ENCODE measurements at places on chromosomes 2 and 18. TPM values are rescaled to one million over a fixed set of nuclear protein-coding genes. Genes with fewer than 3 reads are reported as not detected.

- no peaks in the 10 kb centered on the region for H3K27me3 ChIP-seq
- H3K4me1 ChIP-seq, result peaks cover 20% of the 10 kb centered on the region
- no peak overlapping the region for H3K4me3 ChIP-seq
- H3K36me3 ChIP-seq, result no peaks in the 10 kb centered on the region
- no peak for DNase-seq
- H3K27ac ChIP-seq, result no peak overlapping the region
Observed at GRCh38 chr18:45726603-45727002, 2.6 kb downstream of the SLC14A1 start.

DNA sequence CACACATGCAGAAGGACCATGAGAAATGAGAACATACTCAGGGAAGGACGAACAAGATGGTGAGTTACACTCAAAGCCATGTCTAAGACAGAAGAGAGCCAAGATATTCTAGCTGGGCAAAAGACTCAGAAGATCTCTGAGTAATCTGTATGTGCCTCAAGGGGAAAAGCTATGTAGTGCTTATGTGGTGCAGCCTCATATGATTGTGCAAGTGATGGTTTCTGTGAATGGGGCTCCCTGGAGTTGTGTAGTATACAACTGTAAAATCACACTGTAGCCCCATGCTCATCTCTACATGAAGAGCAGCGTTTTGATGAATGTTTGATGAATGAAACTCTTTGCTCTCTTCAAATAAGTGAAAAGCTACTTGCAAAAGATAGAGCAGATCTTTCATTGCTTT lies 57.5 kb downstream of the OSR1 start:
- no peak for DNase-seq
- H3K4me3 ChIP-seq, result no peak overlapping the region
- H3K36me3 ChIP-seq, result no peaks in the 10 kb centered on the region
- H3K27ac ChIP-seq, result no peak overlapping the region
- no peaks in the 10 kb centered on the region for H3K27me3 ChIP-seq

DNA sequence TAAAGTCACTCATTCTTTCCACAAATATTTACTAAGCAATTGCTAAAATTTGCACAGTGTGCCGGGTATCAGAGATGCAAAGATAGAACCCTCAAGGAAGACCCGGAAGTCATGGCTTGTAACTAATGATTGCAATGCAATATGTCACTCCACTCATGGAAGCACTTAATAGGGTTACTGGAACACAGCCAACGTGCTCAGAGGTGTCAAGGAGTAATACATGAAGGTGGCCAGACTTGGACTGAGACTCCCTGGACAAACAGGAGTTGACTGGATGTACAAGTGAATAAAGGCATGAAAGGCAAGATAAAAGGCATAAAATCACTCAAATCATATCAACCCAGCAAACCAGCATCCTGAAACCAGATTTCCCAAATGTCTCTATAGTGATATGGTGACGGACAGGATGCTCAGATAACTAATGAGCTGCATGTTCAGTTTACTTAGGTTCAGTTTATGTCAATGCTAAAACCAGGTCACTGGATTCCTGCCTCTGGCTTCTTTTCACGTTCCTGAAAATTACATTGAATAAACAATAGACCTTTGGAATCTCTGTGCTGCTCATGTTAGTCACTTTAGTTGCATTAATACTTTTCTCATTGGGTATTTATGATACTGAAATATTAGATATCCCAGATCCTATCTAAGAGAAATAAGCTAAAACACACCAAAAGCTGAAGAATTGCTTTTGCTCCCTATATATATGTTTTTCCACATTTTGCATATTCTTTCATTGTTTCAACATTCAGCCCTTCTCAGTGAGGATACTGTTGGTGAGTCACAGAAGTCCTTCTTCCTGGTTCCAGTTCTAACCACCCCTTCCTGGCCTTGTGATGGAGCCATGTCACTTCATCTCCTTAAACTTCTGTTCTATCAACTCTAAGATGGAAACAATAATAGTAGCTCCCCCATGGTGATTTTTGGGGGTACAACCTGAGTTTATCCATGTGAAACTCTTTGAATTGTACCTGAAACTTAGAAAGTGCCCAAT lies 688.9 kb upstream of the ID2 start:
- DNase-seq, result no peak
- peaks cover 3% of the 10 kb centered on the region for H3K4me1 ChIP-seq
- no peaks in the 10 kb centered on the region for H3K36me3 ChIP-seq
- no peak overlapping the region for H3K4me3 ChIP-seq

DNA sequence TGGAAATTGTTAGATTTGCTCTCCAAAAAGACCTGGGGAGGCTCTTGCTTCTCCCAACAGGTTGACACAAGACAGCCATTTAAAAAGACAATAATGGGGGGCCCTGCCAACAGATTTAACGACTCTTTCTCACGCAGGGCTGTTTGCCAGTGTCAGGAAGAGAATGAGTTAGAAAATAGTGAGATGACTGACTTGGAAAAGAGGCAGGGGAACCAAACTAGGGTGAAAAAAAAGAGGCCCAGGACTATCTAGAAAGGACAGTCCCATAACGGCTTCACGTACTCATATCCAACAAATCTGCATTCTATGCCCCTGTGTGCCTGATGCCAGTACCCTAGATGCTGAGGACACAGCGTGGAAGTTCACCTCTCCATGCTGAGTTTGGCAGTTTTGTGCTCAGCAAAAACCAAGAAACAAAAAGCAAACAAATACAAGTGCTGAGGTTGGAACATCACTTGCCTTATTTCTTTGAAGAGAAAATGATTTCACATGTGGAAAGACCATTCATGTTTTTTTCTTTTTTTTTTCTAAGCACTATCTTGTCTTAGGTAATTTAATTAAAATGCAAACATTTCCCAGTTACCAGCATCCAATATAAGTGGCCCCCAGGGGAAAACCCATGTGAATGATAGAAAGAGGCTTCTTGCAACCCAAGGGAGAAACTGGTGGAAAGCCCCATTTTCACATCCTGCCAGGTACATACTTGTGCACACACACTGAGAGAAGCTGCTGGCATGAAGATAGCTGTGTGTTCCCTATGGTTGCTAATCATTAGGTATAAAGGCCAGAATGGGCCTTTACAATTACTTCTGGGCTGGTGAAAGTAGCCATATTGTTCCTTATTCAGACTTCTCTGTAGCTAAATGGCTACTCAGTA lies 10.6 kb upstream of the WIPF1 start:
- peaks cover 6% of the 10 kb centered on the region for H3K4me1 ChIP-seq
- H3K27me3 ChIP-seq, result no peaks in the 10 kb centered on the region
- H3K4me3 ChIP-seq, result no peak overlapping the region

DNA sequence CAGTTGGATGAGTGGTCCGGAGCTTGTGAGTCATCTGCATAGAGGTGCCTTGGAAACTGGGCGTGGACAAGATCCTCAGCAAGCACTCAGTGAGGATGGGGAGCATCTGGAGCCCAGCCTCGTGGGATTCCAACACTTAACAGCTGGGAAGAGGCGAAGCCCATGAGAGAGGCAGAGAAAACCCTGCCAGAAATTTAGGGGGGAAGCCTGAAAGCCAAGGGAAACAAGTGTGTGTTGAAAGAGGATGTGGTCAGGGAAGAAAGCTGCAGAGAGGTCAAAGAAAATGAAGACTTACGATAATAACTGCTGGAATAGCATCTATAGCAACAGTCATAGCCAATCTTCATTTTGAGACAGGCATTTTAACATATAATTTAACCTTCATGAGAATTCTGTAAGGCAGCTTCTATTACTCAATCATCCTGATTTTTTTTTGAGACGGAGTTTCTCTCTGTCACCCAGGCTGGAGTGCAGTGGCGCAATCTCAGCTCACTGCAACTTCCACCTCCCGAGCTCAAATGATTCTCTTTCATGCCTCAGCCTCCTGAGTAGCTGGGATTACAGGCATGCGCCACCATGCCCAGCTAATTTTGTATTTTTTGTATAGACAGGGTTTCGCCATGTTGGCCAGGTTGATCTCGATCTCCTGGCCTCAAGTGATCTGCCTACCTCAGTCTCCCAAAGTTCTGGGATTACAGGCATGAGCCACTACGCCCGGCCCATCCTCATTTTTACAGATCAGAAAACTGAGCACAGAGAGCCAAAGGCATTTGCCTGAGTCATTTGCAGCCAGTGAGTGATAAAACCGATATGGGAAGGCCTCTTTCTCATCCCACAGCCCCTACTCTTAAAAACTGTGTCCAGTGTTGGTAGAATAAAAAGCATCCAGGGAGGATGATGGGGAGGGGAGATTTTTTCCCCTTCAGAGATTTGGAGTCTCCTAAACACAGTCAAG lies 214.4 kb upstream of the EPAS1 start:
- no peak overlapping the region for H3K4me3 ChIP-seq
- no peaks in the 10 kb centered on the region for H3K36me3 ChIP-seq
- H3K27ac ChIP-seq, result no peak overlapping the region
- no peak for DNase-seq
- H3K27me3 ChIP-seq, result no peaks in the 10 kb centered on the region

DNA sequence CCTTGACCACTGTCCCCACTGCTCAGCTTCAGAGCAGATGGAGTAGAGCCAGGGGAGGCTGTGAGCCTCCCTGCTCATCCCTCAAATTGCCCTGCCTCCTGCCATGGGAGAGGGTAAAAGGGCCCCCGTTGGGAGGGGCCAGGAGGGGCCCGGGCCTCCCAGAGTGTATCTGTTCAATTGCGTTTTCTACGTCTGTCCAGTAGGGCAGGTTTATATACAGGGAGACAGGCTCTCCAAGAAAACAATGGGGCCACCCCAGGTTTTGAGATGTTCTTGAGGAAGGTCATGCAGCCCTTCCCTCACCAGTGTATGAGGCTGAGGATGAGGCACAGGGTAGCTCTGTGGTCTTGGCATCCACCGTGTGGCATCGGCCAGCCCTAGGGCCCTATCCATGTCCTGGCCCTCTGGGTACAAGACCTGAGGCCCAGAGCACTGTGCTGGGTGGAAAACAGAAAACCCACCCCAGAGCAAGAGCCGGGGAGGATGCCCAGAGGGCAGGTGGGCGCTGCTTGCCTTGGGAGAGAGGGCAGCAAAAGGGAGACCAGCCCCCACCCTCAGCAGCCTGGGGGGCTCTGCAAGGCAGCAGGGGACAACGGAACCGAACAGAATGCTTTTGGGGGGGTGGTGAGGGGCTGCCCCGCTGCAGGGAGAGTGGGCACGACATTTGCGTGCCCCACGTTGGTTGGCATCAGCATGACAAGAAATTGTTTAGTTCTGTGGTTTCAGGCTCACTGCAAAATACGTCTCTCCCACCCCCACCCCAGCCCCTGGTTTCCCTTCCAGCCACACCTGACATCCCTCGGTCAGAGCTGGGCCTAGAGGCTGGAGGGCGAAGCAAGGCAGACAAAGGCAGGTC lies 141.5 kb downstream of the ACOXL start:
- H3K27ac ChIP-seq, result no peak overlapping the region
- no peaks in the 10 kb centered on the region for H3K27me3 ChIP-seq
- H3K36me3 ChIP-seq, result no peaks in the 10 kb centered on the region
- H3K4me3 ChIP-seq, result no peak overlapping the region
- no peak for DNase-seq

- H3K36me3 ChIP-seq, result peaks cover 7% of the 10 kb centered on the region
- no peak for DNase-seq
- no peaks in the 10 kb centered on the region for H3K27me3 ChIP-seq
- peaks cover 13% of the 10 kb centered on the region for H3K4me1 ChIP-seq
- H3K4me3 ChIP-seq, result no peak overlapping the region
Observed at GRCh38 chr2:37198681-37199065, 2.4 kb downstream of the CEBPZOS start.

GRCh38 chr2:115165529-115166109 lies 723.2 kb downstream of the DPP10 start:
- H3K27me3 ChIP-seq, result no peaks in the 10 kb centered on the region
- H3K4me1 ChIP-seq, result peaks cover 22% of the 10 kb centered on the region
- no peak overlapping the region for H3K27ac ChIP-seq
- no peaks in the 10 kb centered on the region for H3K36me3 ChIP-seq

DNA sequence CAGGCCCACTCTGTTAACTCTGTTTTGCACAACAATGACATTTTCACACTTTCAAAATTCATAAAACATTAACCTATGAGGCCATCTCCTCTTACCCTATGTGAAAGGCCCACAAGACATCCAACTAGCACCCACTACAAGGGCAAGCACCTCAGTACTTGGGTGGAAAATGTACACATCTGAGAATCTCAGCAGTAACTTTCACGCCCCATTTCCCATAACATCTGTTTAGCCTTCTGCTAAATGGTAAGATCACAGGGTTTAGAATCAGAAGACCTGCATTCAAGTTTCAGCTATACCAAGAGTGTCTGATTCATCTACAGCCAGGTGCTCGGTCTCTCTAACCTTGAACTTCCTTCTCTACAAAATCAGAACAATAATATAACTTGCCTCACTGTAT lies 89.2 kb downstream of the SP100 start:
- peaks cover 3% of the 10 kb centered on the region for H3K36me3 ChIP-seq
- no peak for DNase-seq
- no peak overlapping the region for H3K27ac ChIP-seq
- no peaks in the 10 kb centered on the region for H3K27me3 ChIP-seq
- no peaks in the 10 kb centered on the region for H3K4me1 ChIP-seq
- no peak overlapping the region for H3K4me3 ChIP-seq

GRCh38 chr2:29650631-29651097 lies 270.7 kb downstream of the ALK start:
- no peak overlapping the region for H3K4me3 ChIP-seq
- no peaks in the 10 kb centered on the region for H3K36me3 ChIP-seq
- no peaks in the 10 kb centered on the region for H3K27me3 ChIP-seq
- H3K27ac ChIP-seq, result no peak overlapping the region
- DNase-seq, result no peak
- H3K4me1 ChIP-seq, result no peaks in the 10 kb centered on the region

DNA sequence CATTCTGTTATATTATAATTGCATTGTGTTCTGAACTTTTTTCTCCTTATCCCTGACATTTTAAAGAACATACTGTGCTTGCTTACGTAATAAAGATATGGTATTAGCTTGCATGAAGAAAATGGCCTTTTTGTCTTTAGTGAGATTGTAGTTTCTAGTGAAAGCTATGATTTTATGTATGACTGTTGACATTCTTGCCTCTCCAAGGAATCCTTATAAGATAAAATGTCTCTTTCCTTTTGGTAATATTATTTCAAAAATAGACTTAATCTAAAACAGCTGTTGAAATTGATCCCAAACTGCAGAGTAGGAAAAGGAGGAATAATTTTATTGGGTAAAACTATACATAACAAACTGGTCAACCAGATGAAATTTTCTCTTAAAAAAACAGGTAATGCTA lies 40.8 kb upstream of the CCDC102B start:
- no peak overlapping the region for H3K4me3 ChIP-seq
- H3K27me3 ChIP-seq, result no peaks in the 10 kb centered on the region
- no peak for DNase-seq
- H3K27ac ChIP-seq, result no peak overlapping the region
- H3K36me3 ChIP-seq, result no peaks in the 10 kb centered on the region

DNA sequence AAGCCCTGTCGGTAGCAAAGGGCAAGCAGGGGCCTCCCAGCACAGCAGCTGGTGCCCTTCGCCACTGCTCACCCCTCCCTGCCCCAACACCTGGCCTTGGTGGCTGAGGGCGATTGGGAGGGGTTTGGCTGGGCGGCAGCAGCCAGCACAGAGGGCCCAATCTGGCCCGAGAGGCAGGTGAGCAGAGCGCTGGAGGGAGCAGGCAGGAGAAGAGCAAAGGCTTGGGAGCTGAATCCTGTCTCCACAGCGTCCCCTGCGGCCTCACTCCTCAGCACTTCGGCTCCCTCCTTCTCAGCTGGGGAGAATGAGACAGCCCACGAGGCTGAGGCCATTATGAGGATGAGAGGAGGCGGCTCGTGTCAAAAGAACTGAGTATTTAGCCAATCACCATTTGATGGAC lies 74.9 kb upstream of the TAF1B start:
- H3K4me1 ChIP-seq, result peaks cover 39% of the 10 kb centered on the region
- H3K4me3 ChIP-seq, result no peak overlapping the region
- H3K27ac ChIP-seq, result no peak overlapping the region

SMAD7 gene
- 44.5 TPM for total RNA-seq

SLC30A3 gene
- not detected for total RNA-seq

SNTG2 gene
- total RNA-seq, result 11.9 TPM

MARCHF4 gene
- 2.6 TPM for total RNA-seq

LAMA1 gene
- total RNA-seq, result 3.4 TPM

SLC5A7 gene
- not detected for total RNA-seq

ALPP gene
- total RNA-seq, result 0.52 TPM

CFAP210 gene
- total RNA-seq, result not detected

CDK15 gene
- not detected for total RNA-seq

CTAGE1 gene
- total RNA-seq, result not detected
